Ascending aorta (tissue), 2 donors: ENCODE measurements at places on chromosomes 5 and 9.

DNA sequence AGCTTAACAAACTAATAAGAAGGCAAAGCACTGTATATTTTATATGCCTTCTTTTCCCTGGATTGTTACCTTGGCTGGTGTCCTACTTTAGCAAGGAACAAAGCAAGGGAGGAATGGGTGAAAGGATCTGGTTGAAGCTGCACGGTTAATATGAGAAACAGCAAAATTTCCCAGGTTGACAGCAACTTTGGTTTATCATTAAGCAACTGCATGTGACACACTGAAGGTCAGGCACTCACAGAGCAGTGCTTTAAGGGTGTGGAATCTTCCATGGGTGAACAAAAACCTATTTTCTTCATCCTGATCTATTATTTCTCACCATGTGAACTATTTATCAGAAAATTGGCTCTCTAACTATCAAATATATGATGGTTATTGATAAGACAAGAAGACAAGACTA lies 109.0 kb upstream of the ATP10B start:
- no peak for DNase-seq

- no peak for DNase-seq
These were observed 100.9 kb downstream of the FBXO38 start for GRCh38 chr5:148484651-148485050.

DNA sequence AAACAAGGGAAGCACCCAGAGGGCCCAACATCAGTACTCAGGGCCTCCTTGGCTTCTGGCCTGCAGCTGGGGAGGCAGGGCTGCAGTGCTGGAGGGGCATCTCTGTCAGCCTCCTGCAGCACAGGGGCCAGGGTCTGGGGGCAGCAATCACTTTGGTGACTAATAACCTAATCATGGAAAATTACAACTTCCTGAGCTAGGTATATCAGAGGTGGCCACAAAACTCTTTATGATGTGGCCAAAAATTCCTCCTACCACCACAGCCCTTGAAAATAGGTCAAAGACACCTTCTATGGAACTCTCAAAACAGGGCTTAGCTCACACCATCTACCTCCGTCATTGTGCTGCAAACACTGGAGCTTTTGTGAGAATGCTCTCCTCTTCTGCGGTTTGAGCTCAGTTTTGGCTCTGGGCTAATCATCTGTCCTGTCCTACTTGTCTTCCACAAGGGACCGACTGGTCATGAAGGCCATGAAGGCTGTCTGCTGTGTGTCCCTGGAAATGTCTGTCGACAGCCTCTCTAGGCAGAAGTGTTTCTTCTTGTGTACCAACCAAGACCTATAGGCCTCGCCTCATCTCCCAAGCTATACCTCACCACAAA lies 28.6 kb downstream of the CSF2 start:
- DNase-seq = no peak

GRCh38 chr5:160641405-160641804 lies 210.6 kb downstream of the ATP10B start:
- DNase-seq = no peak

GRCh38 chr5:77168879-77169244 lies 41.6 kb upstream of the PDE8B start:
- DNase-seq = no peak

DNA sequence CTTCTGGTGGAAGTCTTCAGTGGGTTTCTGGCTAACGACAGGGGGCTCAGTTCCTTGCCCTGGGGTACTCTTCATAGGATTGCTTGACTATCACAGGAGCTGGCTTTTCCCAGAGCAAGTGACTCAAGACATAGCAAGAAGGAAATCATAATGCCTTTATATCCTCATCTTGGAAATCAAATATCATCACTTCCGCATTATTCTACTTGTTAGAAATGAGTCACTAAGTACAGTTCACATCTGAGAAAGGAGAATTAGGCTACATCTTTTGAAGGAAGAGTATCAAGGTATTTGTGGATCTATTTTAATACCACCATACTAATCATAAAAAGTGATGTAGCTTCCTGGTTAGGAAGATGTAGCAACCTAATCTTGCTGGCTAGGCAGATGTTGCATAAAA lies 148.2 kb upstream of the RAI14 start:
- no peak for DNase-seq

DNA sequence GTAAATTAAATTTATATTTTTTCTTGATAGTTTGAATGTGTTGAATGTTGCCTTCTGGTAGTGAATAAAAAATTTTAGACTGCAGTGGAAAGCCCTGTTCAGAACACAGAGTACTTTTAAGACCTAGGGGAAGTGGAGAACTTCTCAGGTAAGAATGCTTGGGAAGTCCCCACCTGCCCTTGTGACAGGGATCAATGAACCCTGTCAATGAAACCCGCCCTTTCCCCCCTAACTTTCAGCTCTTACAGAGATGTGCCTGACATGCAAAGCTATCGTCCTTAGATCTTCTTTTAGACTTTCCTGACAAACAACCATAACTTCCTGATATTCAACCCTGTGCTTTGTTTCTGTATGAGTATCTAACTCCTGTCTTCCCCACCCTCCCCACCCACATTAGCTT lies 562.7 kb downstream of the TLE4 start:
- no peak for DNase-seq

DNA sequence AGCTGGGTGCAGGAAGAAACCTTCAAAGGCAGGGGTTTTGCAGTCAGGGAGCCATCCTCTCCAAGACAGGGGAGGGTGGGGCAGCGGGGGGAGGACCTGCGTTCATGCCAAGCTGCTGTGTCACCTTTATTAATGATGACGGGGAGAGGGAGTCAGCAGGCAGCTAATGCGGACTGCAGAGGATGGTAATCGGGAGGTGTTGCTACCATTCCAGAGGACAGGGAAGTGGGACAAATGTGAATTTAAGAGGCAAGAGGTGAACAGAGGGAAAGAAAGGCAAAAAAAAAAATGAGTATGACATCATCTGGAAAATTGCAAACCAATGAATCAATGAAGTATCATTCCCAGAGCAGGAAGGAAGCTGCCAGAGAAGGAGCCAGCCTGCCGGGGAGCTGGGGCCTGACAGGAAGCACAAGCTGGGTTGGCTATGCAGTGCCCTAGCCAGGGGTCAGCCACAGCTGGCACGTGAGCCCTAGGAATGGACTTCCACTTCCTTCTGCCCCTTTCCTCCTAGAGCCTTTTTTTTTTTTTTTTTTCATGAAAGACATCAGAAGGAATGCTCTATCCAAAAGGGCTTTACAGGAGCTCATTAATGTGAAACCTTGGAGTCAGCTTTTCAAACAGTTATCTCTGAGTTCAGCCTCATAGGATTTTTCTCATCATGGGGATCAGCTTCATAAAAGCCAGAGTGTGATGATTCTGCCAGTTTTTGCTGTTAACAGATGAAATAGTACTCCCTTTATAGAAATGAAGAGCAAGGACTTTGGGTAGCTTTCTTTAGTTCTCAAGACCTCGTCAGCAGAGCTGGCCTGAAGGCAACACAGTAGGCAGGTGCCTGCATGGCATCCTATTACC lies 9.2 kb downstream of the INSYN2B start:
- DNase-seq = no peak

GRCh38 chr5:54902791-54903473 lies 82.5 kb downstream of the ESM1 start:
- no peak for DNase-seq

GRCh38 chr5:32098890-32099310 lies 75.2 kb downstream of the GOLPH3 start:
- DNase-seq = no peak

DNA sequence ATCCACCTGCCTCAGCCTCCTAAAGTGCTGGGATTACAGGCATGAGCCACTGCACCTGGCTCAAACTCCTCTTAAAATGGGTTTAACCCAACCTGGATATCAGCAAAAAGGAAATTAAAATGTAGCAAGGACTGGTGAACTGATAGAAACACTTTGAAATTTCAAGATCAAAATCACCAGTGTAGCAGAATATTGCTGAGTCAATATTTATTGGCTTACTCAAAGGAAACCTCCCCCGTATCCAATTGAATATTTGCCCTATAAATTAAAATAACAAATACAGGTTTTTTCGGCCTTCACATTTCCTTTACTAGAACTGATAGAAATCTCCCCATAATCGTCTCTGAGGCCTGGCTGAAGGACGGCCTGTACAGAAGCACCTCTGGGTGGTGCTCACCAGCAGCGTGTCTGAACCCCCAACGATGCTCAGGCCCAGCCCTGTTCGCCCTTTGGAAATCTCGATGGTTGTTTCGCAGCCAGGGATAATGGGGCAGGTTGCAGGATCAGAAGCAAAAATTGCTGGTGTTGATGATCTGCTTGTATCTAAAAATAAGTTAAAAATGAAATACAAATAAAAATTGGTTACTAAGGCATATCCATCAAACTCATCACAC lies 156.6 kb downstream of the MPDZ start:
- no peak for DNase-seq

- no peak for DNase-seq
These were observed 97.6 kb upstream of the SPRY4 start for GRCh38 chr5:142422429-142422828.

DNA sequence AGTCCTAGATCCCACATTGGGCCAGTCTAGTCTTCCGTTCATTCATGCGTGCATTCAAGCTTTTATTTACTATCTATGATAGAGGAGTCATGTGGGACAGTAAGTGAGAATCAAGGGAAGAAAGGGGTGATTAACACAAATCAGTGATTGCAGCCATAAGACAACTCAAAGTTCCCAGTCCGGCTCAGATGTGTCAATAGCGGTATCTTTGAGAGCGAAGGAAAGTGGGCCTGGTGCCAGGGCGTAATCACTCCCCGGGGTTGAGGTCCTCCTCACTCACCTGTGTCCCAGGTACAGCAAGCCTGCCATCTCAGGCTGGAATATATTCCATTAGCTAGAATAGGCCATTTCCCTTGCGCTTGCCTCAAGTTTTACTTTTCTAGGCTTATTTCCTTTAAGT lies 196.3 kb downstream of the ATP10B start:
- no peak for DNase-seq

DNA sequence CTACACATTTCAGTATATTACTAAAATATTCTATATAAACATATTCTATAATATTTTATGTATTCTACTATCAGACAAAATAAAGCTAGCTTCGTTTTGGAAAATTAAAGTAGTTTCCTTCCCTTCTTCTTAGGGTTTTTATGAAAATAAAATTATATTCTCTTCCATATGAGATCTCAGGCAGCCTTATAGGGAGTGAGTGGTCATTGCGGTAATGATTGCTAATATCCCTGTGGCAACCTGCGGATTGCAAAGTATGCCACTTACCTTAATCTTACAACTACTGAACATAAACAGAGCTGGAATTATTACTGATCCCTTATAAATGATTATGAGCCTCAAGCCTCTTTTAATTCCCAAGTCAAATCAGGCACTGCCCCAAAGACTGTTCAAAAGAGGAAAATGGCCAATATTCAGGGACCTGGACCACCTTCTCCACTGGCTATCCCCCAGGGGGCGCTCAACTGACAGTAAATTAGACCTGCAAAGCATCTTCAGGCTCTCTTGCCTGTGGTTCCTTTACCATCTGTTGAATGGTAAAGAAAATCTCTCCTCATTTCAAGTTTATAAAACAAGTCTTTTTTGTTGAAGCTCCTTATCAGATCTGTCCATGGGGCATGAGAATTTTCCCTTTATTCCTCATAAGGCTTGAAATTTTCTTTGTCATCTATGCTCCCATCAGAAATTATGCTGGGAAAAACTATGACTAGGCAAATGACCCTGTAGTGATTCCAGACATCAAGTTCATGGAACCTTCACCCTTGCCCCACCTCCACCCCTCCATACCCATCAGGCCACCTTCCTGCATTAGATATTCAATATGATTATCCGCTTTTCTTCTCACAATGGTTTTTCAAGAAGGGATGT lies 163.9 kb downstream of the CEMIP2 start:
- peak; percentile 71 for DNase-seq

DNA sequence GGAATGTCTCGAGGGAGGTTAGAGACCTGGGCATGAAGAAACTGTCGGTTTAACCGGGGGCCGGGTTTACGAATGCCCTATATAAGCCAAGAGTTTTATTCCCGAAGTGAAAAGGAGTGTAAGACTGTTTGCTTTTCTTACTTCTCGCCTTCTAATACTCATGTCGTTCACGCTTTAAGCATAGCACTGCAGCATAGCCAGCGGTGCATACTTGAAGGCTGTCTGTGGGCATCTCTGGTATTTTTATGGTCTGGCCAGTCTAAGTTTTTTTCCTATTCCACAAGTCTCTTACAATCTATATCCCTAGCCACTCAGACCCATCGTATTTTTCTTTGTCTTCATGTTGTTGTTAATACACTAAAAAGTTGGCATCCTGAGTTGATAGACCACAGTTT lies 1.2 kb downstream of the UHRF2 start:
- DNase-seq = no peak

- no peak for DNase-seq
These were observed 138.4 kb upstream of the ZNF618 start for GRCh38 chr9:113737517-113738271.

- DNase-seq = no peak
These were observed 111.6 kb downstream of the WNK2 start for GRCh38 chr9:93295456-93296076.

DNA sequence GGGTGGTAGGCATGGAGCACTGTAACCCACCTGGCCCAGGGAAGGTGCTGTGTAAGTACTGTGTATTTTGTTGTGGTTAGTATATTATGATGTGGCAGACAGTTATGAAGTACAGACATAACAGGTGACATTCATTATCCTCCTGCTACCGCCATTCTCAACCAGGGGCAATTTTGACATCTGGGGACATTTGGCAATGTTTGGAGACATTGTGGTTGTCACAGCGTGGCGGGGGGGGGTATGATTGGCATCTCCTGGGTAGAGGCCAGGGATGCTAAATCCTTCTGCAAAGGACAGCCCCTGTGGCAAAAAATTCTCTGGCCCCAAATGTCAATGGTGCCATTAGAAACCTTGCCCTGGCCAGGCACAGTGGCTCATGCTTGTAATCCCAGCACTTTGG lies 9.8 kb upstream of the RPL26L1 start:
- no peak for DNase-seq

DNA sequence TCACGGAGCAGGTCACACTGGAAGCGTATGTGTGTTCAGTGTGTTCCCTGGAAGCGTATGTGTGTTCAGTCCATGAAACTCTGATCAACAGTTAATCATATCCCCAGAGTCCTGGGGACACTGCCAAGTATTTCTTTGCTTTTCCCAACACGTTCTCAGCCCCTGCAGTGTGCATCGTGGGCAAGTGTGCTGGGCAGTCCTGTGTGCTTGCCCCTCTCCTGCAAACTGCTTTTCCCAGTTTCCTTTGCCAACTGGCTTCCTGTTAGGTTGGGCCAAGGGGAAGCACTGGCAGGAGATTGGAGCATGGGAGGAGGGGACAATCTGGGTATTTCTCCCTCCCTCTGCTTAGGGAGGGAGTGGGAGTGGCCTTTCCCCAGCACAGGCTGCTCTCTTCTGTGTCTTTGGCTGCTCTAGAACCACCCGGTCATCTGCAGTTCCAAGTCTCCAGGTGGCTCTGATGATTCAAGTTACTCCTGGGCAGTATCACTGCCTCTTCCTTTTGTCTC lies 36.8 kb upstream of the NEK6 start:
- no peak for DNase-seq

- no peak for DNase-seq
These were observed 145.1 kb upstream of the TRPC7 start for GRCh38 chr5:136510481-136510880.
